ENCODE measurements at places on chromosomes 12 and 14.
A peak's percentile ranks its signal among the peaks of the same experiment; 100 is the strongest.

DNA sequence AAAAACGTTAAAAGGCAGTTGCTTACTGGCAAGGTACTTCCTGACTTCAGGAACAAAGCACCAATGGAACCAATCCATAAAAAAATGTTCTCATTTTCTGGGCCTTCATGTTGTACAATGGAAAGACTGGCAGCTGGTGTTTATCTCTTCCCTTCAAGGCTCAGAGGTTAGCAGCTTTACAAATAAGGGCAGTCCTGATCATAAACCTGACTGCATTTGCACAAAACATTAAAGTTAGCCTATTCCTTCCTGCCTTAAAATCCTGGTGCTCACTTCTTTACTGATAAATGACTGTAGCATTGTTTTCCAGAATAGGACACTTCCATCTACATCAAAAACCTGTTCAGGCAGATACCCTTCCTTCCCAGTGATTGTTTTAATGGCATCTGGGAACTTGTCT is 19.2 kb downstream of the IL26 start:
- no peak for DNase-seq

DNA sequence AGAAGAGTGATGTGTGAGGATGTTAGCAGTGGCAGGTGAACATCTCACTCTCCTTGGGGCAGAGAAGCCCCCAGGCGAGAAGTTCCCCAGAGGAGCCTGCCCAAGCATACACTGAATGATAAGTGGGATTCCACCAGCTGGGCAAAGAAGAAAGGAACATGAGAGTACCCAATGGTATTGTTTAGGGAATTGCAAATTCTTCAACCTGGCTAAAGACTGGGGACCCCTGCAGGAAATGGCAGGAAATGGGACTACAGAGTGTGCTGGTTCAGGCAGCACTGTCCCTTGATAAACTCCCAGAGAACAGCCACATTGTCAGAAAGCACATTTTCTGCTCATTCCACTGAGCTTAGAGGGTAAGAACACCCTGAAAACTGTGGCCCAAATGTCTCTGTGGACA is 121.3 kb downstream of the RPS29 start:
- DNase-seq = no peak

DNA sequence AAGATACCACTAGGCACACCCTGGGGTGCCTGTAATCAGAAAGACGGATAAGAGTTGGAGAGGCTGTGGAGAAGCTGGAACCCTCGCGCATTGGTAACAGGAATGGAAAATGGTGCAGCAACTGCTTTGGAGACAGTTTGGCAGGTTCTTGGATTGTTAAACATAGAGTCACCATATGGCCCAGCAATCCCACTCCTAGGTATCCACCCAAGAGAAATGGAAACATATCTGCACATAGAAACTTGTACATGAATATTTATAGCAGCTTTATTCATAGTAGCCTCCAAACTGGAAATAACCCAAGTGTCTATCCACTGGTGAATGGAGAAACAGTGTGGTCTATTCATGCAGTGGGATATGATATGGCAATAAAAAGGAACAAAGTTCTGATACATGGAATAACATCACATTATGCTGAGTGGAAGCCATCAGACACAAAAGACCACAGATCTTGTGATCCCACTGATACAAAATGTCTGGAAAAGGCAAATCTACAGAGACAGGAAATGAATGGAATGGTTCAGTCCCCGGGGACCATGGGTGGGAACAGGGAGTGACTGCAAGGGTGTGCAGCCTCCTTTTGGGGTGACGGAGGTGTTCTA is 45.4 kb downstream of the JAG2 start:
- DNase-seq = no peak

- peak; percentile 70 for DNase-seq
Measured at GRCh38 chr14:92680781-92681650, 67.4 kb downstream of the LGMN start.

GRCh38 chr12:41576925-41577324 is 388.8 kb downstream of the PDZRN4 start:
- no peak for DNase-seq

DNA sequence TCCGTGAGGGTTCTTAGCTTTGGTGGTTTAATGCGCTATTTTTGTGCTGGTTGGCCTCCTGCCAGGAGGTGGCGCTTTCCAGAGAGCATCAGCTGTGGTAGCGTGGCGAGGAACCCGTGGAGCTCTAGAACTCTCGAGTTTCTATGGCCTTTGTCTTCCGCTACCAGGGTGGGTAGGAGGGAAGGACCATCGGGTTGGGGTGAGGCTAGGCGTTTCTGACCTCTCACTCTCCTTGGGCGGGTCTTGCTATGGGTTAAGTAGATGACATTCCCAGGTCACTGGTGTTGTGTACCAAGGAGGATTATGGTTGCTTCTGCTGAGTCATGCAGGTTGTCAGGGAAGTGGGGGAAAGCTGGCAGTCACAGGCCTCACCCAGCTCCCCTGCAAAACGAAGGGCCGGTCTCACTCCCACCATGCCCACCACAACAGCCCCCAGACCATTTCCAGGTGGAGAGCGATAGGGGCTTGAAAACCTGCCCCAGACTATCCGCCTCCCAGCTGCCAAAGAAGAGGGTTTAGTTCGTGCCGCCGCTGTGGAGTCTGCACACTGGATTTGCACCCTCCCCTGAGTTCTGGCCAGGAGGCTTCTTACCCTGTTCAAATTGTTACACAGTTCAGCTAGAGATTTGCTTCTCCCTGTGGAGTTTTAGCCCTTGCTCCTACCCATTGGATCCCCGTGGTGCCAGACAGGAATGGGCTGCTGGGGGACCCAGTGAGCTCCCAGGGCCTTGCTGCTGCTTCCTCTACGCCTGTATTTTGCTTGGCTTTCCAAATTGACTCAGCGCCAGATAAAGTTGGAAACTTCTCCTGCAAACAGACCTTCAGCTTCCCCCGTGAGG is 21.9 kb downstream of the RNFT2 start:
- no peak for DNase-seq

DNA sequence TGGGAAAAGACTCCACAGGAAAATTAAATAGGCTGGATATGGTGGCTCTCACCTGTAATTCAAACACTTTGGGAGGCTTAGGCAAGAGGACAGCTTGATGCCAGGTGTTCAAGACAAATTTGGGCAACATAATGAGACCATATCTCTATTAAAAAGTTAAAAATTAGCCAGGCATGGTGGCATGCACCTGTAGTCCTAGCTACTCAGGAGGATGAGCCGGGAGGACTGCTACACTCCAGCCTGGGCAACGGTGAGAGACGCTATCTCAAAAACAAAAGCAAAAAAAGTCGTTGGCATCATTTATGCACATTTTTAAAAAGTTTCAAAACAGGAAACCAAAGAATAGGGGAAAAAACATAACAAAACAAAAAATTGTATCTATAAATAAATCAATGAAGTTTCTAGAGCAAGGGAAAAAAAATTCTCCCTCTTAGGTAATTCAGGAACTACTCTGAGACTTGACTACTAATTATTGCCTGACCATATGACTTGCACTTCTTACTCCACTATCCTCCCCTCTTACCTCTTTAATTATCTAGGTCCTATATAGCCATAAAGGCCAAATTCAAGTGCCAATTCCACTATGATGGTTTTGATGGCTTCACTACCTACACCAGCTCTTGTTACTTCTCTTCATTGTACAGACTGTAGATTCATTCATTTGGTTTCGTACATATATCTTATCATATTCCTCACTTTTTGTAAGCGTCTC is 1.6 kb downstream of the METTL3 start:
- no peak for DNase-seq

- no peak for DNase-seq
Measured at GRCh38 chr12:83157604-83158003, 470.9 kb downstream of the TMTC2 start.

DNA sequence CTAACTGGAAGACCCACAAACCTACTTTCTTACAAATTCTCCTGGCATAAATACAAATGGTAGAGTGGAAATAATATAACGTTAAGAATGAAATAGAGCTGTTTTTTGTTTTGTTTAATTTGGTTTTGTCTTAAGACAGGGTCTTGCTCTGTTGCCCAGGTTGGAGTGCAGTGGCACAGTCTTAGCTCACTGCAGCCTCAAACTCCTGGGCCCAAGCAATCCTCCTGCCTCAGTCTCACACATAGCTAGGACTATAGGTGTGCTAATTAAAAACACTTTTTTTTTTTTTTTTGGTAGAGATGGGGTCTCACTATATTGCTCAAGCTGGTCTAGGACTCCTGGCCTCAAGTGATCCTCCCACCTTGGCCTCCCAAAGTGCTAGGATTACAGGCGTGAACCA is 4.1 kb upstream of the DHH start:
- DNase-seq = no peak

DNA sequence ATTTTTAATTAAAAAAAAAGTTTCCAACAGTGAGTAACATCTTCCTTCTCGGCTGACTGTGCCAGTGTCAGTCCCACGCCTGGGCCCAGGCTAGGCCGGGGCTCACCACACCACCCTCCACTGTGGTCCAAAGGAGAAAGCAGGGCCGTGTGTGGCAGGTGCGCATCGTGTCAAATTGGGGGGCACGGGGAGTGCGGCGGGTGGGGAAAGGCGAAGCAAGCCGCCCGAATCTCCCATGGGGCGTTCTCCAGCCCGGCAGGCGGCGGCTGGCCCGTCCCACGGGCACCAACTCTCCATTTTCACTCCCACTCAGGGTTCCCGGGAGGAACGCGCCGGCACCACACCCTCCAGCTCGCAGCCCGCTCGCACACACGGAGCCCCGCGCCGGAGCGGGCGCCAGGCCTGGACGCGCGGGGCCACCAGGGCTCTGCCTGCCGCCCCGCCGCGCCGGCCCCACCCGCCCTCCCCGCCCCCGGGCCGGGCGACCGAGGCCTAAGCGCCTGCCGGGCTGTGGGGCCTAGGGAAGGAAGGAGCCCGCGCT is 604 bp downstream of the EEA1 start:
- no peak for DNase-seq

- peak; percentile 54 for DNase-seq
Measured at GRCh38 chr14:100375266-100375962, 52.3 kb downstream of the SLC25A47 start.

DNA sequence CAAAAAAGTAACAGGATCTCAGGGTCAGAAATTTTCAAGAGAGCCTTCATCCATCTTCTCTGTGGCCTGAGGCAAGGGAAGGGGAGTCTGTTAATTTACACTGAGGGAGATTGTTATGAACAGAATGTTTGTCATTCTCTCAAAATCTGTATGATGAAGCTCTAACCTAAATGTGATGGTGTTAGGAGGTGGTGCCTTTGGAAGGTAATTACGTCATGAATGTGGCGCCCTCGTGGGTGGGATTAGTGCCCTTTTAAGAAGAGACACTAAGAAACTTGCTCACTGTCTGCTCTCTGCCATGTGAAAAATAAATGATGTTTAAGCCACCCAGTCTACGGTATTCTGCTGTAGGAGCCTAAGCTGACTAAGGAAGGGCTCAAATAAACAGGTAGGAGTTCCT is 521.6 kb downstream of the SNAPC1 start:
- no peak for DNase-seq

- no peak for DNase-seq
Measured at GRCh38 chr14:72539661-72540315, 354.1 kb downstream of the DPF3 start.

GRCh38 chr12:27018037-27018436 is 3.9 kb upstream of the TM7SF3 start:
- no peak for DNase-seq

GRCh38 chr14:65850429-65851135 is 438.1 kb downstream of the FUT8 start:
- no peak for DNase-seq

DNA sequence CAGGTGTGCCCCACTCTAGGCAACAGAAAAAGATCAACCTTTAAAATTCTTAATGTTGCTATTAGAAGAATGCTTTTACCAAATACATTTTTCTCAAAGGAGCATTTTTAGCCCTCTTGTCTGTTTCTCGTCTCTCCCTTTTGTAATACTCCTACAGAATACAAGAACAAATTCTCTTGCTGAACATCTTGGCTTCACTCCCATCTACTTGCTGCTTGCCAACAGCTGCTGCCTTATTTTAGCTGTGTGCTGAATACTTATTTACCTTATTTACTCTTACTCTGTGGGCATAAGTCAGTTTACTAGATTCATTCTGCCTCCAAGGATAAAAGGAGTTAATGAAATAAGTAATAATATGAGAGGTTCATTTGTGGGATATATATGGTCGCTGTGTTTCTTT is 70.8 kb downstream of the POLR3B start:
- no peak for DNase-seq

DNA sequence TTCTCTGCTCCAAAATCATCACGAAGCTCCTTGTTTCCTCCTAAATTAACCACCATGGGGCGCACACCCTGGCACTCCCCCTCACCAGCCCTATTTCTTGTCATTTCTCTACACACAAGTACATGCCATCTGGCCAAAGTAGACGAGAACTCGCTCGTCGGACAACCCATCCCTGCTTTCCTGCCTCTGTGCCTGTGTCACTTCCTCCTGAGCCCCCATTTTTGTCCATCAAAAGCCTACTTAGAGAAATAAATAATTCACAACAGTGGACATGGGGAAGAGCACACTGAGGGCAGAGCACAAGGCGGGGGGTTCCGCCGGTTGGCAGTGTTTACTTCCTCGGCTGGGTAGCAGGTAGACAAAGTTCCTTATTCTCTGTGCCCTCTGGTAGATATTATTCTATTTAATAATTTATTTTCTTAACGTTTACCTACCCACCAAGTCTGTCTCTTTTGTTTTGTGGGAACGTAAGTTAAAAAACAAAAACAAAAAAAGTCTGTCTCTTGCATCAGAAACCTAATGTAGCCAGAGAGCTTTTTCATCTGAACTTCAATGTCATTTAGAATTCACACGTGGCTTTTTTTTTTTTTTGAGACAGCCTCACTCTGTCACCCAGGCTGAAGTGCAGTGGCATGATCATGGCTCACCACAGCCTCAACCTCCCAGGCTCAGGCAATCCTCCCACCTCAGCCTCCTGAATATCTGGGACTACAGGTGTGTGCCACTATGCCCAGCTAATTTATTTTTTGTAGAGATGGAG is 6.0 kb downstream of the VPS37B start:
- peak; percentile 54 for DNase-seq

DNA sequence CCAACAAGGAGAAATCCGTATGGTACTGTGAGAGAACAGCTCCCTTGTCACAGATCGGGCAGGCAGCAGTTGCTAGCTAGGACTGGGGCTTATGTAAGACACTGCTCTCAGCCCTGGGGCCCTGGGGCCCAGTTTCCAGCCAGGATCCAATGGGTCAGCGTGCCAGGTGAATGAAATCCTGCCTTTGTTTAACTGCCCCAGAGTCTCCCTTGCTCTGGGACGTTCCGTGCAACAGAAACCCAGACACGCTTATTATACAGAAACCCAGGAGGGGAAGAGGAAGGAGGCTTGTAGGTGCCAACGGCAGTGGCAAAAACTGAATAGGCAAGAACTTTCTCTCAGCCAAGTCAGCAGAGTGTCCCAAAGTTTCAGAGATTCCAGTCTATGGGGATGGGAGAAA is 110.6 kb downstream of the DIO2 start:
- no peak for DNase-seq

Measured in hematopoietic multipotent progenitor cell treated with erythropoietin and hydrocortisone succinate and interleukin-3 and kit ligand, for 15 days (in vitro differentiated cells).